Epithelial cell of prostate (primary cell): ENCODE measurements at places on chromosomes 5 and 9.

DNA sequence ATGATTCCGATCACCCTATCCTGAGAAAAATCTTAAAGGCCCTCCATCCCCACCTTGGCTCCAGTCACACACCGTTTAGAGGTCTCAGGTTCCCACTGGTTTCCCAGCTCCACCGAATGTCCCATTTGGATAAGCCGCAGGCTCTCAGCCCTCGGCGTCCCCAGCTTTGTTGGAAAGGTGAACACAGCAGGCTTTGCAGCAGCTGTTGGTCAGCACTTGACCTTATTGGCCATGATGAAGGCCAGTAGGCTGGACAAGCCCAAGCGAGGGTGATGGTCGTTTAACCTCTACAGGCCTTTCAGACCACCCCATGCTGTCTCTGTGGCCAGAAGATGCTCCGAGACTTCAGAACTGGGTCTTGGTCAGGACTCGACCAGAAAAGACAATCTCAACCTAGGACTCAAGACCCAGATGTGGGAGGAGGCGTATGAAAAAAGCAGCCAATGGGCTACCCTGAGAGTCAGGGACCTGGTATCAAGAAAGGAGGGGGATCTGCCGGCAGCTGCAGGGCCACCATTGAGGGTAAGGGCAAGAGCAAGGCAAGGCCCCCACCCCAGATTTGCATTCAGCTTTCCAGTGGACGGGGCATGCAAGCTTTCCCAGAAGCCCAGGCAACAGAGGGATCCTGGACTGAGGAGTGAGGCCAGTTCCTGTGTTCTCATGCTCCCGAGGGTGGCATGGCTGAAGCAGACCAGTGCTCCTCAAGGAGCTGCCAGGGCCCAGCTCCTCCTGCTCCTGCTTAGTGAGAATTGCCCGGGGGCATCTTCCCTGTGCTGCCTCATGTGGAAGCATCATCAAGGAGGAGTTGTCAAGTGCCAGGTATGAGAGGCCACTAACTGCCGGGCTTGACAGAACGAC lies 13.4 kb downstream of the UBE2QL1 start:
- DNase-seq: no peak

DNA sequence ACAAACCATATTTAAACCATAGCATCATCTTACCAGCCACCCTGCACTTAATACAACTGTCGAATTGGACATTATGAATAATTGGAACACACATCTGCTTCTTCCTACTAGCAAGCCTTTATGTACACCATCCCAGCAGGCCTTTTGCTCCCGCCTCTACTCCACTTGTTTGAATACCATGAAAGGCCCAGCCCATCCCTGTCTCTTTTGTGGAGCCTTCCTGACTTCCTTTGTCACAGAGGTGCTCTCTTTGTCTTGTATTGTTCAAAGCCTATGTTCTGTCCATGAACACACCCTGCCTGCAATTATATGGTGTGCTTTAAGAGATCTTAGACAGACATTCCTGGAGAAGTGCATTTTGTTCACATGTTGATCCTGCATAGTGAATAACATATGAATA lies 465.7 kb downstream of the DIRAS2 start:
- DNase-seq: no peak

DNA sequence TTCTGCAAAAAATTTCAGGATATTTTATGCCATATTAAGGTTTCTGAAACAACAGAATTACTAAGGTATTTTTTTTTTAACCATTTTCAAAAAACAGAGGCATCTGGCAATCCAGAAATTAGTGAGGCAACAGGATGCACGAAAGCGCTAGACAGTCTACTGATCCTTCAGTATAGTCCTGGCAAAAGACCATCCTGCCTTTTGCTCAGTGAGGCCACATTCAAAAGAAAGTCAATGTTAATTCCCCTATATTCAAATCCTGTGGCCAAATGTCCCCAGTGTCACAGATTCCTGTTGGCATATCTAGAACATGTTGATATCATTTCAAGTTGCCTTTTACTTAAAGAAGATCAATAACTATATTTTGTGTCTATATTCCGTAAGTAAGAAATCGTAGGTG lies 13.1 kb upstream of the NFIB start:
- no peak for DNase-seq

DNA sequence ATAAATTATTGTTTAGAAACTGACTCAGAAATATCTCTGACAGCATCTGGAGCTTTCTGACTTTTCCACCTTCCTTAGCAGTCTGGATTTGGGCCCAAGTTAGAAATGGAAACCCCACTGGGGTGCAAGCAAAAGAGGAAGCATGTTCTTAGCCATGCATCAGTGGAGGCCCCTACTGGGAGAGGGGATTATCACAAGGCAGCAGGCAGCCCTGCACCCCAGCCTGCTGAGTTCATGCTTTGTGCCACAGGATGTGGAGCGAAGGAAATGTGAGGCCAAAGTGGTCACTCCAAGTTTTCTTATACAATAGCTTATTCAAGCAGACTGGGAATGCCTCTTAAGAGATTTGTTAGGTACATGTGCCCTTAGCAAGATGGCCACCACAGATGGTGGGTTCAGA lies 146.5 kb upstream of the TLX3 start:
- DNase-seq: no peak

DNA sequence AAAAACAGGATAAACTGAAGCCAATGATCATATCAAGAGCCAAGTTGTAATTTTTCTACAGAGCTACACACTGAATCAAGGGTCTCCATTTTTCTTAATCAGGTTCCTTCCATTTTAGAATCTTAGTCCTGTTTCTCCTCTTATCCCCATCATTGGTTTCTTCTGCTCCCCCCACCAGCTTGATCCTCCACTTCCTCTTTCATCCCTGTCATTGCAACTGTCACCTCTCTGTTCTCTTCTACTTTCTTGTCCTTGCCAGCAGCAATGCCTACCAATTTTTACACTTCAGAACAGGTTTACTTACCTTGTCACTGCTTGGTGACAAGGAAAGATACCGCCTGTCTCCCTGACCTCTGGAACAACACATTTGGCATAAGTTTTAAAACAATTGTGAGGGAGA lies 97.3 kb downstream of the CFAP90 start:
- no peak for DNase-seq

GRCh38 chr5:61029456-61030162 lies 84.6 kb downstream of the NDUFAF2 start:
- DNase-seq: no peak

DNA sequence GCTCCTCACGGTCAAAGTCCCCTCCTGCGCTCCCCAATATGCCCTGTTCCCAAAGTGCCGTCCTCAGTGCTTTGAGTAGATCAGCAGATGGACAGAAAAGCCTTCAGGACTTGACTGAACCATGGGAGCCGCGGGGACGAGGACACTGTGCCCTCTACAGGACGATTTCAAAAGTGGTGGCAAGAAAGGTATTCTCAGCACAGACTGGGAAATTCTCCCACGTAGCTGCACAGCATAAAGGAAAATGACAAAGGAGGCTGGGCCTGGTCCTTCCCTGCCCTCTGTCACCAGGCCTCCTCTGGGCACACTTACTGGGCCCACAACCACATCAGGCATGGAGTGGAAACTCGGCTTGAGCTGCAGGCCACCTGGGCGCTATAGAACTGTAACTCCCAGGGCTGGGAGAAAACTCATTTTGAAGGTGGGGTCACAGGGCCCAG lies 16.7 kb upstream of the MTMR12 start:
- DNase-seq: peak; percentile 18

DNA sequence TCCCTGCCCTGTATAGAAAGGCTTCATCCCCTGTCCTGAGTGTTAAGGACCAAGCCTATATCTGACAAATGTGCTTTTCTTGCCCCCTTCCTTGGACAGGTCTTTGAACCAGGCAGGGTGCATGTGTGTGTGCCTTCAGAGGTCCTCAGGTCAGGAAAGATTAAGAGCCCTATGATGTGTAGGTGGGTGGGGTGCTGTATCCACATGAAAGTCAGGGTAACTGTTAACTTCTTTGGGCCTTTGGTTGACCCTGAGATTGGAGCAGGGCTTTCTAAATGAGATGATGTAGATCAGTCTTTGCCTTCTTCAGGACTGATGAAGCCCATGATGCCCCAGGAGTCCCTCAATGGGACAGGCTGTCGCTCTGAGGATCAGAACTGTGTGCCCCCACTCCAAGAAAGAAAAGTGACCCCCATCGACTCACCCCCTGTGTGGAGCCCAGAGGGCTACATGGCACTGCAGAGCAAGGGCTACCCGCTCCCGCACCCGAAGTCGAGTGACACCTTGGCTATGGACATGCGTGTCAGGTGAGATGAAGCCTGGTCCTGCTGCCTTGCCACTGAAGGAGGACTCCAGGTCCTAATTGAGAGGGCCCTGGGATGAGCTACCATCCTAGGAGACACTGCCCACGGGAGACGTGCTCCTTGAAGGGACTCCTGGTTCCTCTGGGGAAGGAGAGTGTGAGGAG lies 29.4 kb upstream of the POMT1 start:
- no peak for DNase-seq

DNA sequence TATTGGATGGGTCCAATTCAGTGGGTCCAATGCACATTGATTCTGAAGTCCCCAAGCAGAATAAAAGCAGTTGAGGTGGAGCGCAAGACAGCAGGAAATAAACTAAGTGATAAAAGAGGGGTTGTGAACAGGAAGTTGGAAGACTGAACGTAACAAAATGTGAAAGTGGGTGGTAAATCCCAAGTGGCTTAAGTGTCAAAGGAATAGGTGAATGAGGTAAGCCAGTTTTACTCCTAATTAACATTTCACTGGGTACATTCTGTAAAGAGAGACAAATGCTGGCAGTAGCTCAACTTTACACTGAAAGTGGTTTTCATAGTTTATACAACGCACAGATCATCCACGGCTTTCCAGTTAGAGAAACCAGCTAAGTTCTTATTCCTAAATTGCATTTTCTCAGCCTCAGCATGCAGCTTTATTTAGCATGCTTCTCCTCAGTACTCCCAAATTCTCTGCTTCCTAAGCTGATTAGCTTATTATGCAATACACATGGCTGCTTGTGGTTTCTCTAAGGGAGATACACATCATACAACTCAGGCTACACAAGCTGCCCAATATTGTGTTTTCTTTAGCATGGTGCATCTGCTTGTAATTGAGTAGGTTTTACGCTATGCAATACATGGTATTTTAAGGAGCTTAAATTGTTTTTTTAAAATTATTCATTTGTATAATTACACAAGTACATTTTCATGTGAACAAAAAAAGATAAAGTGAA lies 34.2 kb upstream of the HSD17B4 start:
- DNase-seq: no peak

DNA sequence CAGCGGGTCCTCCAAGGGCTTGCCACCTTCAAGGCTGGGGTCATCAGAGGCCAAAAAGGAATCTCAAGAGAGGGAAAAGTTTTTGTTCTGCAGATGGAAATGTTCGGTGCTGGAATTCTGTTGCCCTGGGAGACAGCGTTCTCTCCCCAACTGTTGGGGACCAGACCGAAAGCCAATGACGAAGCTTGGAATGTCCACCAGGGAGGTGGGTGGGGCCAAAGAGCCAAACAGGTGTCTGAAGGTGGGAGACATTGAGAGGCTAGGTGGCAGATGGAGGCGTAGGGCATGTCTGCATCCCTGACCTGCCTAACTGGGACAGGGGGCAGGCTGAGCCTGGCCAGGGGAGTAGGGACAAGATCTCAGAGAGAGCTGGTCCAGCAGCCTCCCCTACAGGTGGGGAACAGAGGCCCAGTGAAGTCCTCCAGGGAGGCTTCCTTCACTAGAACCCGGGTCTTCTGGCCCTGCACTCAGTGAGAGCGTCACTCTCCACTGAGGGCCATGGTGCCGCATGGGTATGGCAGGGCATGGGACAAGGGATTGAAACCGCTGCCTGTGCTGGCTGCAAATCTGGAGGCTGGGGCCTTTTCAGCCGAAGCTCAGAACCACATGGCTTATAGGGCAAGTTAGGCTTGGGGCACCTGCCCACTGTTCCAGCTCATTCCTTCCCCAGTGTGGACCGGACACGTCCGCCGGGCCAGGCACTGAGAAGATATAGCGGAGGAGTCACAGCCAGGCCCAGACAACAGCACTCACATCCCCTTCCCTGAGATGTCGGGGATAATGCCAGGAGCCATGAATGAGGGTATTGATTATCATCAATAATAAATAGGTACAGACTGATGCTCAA lies 5.0 kb upstream of the FAM78A start:
- DNase-seq: no peak

GRCh38 chr9:21289848-21290247 lies 15.3 kb downstream of the IFNA5 start:
- DNase-seq: no peak

- DNase-seq: no peak
Observed at GRCh38 chr5:175133185-175133584, 310.8 kb downstream of the DRD1 start.

DNA sequence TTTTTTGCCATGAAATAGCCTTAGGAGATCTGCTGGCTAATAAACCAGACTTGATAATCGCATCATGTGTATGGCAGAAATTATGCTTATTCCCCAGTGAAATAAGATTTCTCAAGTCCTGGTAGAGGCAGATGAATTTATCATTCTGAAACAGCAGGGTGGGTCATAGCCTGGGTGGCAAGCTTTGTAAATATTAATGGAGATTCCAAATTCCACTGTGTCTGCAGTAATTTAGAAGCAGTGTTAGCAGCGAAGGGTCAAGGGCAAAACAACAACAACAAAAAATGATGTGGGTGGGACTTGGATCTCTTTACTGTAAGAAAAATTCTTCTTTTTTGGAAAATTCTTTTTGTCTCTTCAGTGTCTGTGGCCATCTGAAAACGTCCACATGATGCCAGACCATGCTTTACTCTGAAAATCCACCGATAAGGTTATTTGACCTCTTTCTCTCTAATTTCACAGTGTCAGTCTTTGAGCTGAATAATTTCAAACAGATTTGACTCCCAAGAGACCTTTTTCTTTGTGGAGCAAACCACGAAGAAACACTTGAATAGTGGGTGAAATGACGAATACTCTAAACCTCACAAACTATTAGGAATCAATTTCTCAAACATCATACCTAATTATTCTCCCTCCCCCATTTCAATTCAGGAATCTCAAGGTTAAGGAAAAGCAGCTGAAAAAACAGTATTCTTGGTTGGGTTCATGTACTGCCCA lies 106.0 kb upstream of the RPS23 start:
- DNase-seq: no peak

GRCh38 chr5:167644619-167645018 lies 646.8 kb upstream of the WWC1 start:
- peak; percentile 64 for DNase-seq

GRCh38 chr5:147504011-147504410 lies 5.9 kb downstream of the DPYSL3 start:
- no peak for DNase-seq

DNA sequence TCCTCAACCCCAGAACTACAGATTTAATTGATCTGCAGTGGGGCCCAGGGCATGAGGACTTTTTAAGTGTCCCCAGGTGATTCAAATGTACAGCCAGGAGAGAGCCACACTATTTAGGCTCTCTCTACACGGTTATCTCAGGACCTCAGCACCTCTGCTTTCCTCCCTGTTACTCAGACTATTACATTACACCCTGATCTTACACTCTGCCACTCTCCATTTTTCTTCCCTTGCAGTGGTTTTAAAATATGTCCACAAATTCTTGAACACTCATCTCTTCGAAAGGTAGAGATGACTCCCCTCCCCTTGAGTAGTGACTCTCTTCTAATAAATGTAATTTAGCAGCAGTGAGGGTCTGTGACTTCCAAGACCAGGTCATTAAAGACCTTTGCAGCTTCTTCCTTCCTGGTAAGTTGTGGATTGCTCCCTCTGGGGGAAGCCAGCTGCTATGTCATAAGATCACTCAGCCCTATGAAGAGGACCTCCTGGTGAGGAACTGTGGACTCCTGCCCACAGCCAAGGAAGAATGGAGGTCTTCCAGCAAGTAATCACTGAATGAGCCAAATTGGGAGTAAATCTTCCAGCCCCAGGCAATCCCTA lies 87.5 kb upstream of the SSBP2 start:
- DNase-seq: no peak

GRCh38 chr5:61995486-61995885 lies 310.5 kb upstream of the KIF2A start:
- DNase-seq: no peak
